Activated CD4-positive, alpha-beta memory T cell treated with anti-CD3 and anti-CD28 coated beads, Interleukin-2, amount 10 ng/mL, durations not matched to agents 7 days and 5 days (primary cell): ENCODE measurements at places on chromosomes 2 and 18. TPM values are rescaled to one million over a fixed set of nuclear protein-coding genes. Genes with fewer than 3 reads are reported as not detected.

The CDKL4 gene
- total RNA-seq: not detected

DNA sequence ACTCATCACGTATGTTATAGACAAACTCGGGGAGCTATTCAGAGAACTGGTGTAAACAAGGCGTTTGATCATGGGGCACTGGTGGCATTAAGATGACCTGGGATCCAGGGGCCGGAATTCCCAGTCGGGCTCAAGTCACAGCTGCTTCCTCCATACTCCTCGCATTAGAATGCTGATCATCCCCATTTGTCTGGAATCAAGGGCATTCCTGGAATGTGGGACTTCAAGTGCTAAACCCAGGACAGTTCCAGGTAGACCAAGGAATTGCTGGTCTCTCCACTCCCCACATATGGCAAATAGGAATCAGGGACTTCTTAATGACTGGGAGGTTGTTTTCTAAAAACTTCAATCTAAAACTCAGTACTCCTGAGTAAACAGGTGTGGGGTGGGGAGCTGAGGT lies 355.7 kb upstream of the RAB6C start:
- no peak overlapping the region for H3K4me3 ChIP-seq
- no peaks in the 10 kb centered on the region for H3K4me1 ChIP-seq
- no peaks in the 10 kb centered on the region for H3K36me3 ChIP-seq
- H3K27me3 ChIP-seq: no peaks in the 10 kb centered on the region
- DNase-seq: no peak

The PTPRN gene
- total RNA-seq: 0.28 TPM

DNA sequence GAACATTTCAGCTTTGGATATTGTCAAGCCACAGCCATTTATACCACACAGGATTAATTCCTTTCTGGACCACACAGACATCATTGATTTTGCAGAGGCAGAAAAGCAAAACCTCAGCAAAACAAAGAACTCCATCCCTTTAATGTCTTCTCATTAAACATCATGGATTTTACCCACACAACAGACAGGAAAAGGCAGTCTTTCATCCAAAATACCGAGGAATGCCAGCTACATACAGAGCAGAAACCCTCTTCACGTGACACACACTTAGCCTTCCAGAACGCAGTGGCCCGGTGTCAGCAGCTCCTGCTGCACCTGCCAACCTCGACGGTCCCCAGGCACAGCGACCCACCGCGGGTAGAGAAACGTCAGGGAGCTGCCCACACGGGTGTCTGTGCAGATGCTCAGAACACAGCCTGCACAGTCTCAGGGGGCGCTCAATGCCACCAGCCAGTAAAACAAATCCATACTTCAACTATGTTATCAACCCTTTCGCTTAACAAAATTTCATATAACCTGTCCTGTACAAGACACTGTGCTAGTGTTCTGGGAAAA lies 304.5 kb downstream of the EIPR1 start:
- no peaks in the 10 kb centered on the region for H3K27me3 ChIP-seq
- no peaks in the 10 kb centered on the region for H3K36me3 ChIP-seq
- H3K27ac ChIP-seq: no peak overlapping the region

The HOXD1 gene
- total RNA-seq: not detected

GRCh38 chr2:6939071-6939470 lies 21.9 kb downstream of the RNF144A start:
- H3K36me3 ChIP-seq: peaks cover 29% of the 10 kb centered on the region
- DNase-seq: no peak
- H3K27me3 ChIP-seq: peaks cover 2% of the 10 kb centered on the region
- H3K4me1 ChIP-seq: peaks cover 11% of the 10 kb centered on the region

GRCh38 chr2:123993728-123994323 lies 31.3 kb upstream of the CNTNAP5 start:
- no peak overlapping the region for H3K27ac ChIP-seq
- no peaks in the 10 kb centered on the region for H3K36me3 ChIP-seq
- H3K27me3 ChIP-seq: no peaks in the 10 kb centered on the region
- H3K4me1 ChIP-seq: no peaks in the 10 kb centered on the region
- no peak overlapping the region for H3K4me3 ChIP-seq
- DNase-seq: no peak

The REEP1 gene
- total RNA-seq: not detected

- peaks cover 5% of the 10 kb centered on the region for H3K4me1 ChIP-seq
- no peak for DNase-seq
These were observed 156.1 kb upstream of the NFATC1 start for GRCh38 chr18:79239631-79240030.
